ENCODE measurements at places on chromosomes 7 and 10. TPM values are rescaled to one million over a fixed set of nuclear protein-coding genes. Genes with fewer than 3 reads are reported as not detected.

DNA sequence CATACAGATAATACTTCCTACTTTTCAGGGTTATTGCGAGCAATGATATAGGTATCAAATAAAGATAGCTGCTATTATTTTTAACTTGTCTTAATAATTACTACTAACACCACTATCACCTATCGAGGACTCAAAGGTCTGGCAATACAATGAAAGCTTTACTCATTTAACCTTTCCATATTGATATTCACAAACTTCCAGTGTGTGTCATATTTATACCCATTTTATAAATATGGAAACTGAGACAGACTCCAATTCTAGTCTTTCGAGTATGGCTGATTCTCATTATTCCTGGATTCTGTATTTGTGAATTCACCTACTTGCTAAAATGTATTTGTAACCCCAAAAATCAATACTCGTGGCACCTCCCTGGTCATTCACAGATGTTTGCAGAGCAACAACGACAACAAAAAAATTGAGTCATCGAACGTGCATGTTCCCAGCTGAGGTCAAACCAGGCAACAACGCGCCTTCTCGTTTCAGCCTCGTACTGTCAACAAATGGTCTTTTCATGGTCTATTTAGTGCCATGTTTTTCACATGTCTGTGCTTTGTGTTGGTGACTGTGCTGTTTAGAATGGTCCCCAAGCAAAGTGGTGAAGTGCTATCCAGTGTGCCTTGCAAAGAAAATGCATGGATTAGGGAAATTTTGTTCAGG is 51.7 kb downstream of the SMURF1 start:
- H3K4me3 ChIP-seq: no peak overlapping the region
- DNase-seq: no peak
- no peaks in the 10 kb centered on the region for H3K27me3 ChIP-seq
- peaks cover 2% of the 10 kb centered on the region for H3K36me3 ChIP-seq
- no peak overlapping the region for H3K27ac ChIP-seq

- H3K4me1 ChIP-seq: peaks cover 17% of the 10 kb centered on the region
- H3K36me3 ChIP-seq: no peaks in the 10 kb centered on the region
- peak; percentile 71 for DNase-seq
- H3K27me3 ChIP-seq: no peaks in the 10 kb centered on the region
- H3K27ac ChIP-seq: no peak overlapping the region
These were observed 216.1 kb upstream of the ZMIZ1 start for GRCh38 chr10:78852466-78853240.

- DNase-seq: no peak
- no peaks in the 10 kb centered on the region for H3K27me3 ChIP-seq
- H3K27ac ChIP-seq: peak overlapping the region; percentile 34
- H3K4me1 ChIP-seq: peaks cover 27% of the 10 kb centered on the region
- no peak overlapping the region for H3K4me3 ChIP-seq
- H3K36me3 ChIP-seq: no peaks in the 10 kb centered on the region
These were observed 26.6 kb upstream of the ASCC1 start for GRCh38 chr10:72242675-72243074.

The PTPRN2 gene
- 4.7 TPM for total RNA-seq

GRCh38 chr7:47846138-47846836 is 102.0 kb downstream of the PKD1L1 start:
- no peaks in the 10 kb centered on the region for H3K27me3 ChIP-seq
- no peaks in the 10 kb centered on the region for H3K4me1 ChIP-seq
- H3K27ac ChIP-seq: no peak overlapping the region
- no peak overlapping the region for H3K4me3 ChIP-seq

- no peaks in the 10 kb centered on the region for H3K27me3 ChIP-seq
- no peaks in the 10 kb centered on the region for H3K36me3 ChIP-seq
- peaks cover 14% of the 10 kb centered on the region for H3K4me1 ChIP-seq
- no peak overlapping the region for H3K27ac ChIP-seq
- no peak for DNase-seq
These were observed 49.2 kb upstream of the MGMT start for GRCh38 chr10:129417870-129418269.

The CPN1 gene
- 0.66 TPM for total RNA-seq

The TMEM236 gene
- 0.04 TPM for total RNA-seq

DNA sequence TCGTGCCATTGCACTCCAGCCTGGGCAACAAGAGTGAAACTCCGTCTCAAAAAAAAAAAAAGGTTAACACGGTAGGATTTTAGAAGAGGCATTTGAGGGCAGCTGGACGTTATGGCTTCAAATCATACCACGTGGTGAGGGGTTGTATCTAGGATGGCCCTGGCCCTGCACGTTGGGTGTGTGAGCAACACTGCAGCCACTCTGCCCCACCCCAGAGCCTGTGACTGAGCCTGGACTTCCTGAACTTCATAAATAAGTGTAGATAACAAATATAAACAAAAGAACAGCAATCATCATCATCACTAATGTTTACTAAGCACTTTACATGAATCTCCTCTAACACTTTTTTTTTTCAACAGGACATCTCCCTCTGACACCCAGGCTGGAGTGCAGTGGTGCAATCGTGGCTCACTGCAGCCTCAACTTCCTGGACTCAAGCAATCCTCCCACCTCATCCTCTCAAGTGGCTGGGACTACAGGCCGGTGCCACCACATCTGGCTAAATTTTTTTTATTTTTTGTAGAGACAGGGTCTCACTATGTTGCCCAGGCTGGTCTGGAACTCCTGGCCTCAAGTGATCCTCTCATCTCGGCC is 169.5 kb upstream of the FRMD4A start:
- H3K27ac ChIP-seq: no peak overlapping the region
- no peaks in the 10 kb centered on the region for H3K36me3 ChIP-seq
- H3K4me1 ChIP-seq: peaks cover 14% of the 10 kb centered on the region

DNA sequence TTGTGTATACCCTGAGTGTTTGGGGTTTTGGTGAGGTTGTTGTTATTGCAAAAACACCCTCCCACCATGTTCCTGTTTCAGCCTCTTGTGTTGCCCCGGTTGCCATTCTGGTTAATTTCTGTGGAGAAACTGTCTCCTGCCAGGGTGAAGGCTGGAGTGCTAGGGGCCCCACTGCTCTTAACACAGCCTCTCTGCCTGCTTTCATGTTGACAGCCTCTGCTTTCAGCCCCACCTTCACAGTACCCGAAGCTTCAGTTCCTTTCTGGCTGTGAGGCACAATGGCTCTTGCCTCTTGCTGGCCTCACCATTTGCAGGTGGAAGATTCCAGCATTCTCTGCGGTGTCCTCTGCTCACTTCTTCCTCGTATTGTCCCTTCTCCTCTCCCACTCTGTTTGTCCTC is 19.2 kb downstream of the SLC18A2 start:
- H3K36me3 ChIP-seq: no peaks in the 10 kb centered on the region
- DNase-seq: no peak
- H3K27ac ChIP-seq: peak overlapping the region; percentile 28
- no peaks in the 10 kb centered on the region for H3K27me3 ChIP-seq
- peaks cover 24% of the 10 kb centered on the region for H3K4me1 ChIP-seq

The CLRN3 gene
- total RNA-seq: not detected

DNA sequence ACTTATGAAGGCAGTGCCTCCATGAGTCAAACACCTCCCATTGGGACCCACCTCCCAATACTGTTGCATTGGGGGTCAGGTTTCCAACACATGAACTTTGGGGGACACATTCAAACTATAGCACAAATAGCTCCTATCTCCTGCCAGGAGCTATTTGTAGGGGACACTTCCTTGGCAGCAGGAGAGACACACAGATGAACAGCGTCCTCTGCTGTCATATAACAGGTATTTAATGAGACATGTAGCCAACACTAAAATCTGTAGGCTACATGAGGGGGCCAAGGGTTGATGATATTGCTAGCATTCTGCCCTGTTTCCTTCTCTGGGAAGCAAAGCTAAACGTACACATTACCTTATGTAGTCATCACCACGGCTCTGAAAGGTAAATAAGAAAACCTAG is 2.6 kb upstream of the GPR26 start:
- peaks cover 2% of the 10 kb centered on the region for H3K36me3 ChIP-seq
- H3K4me3 ChIP-seq: no peak overlapping the region
- H3K27me3 ChIP-seq: peaks cover 48% of the 10 kb centered on the region
- DNase-seq: no peak

The POLR2J2 gene
- 5.9 TPM for total RNA-seq

DNA sequence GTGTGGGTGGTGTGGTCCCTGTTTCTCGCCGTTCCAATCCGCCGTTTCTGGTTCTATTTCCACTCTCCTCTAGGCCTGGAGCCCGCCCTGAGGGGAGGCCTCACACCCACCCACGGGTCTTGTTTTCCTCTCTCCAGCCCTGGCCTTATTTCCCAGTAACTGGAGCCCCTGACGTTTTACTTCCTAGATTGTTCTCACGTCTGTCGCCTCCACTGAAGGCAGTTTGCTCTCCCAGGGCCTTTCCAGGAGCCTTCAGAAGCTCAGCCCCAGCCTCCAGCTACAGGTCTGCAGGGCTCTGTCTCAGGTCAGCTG is 30.6 kb downstream of the CFAP46 start:
- H3K27ac ChIP-seq: no peak overlapping the region
- no peaks in the 10 kb centered on the region for H3K27me3 ChIP-seq
- H3K36me3 ChIP-seq: no peaks in the 10 kb centered on the region
- H3K4me1 ChIP-seq: peaks cover 5% of the 10 kb centered on the region
- no peak for DNase-seq
- H3K4me3 ChIP-seq: no peak overlapping the region

- no peaks in the 10 kb centered on the region for H3K4me1 ChIP-seq
- H3K27ac ChIP-seq: no peak overlapping the region
- no peak for DNase-seq
- no peaks in the 10 kb centered on the region for H3K36me3 ChIP-seq
These were observed 184.2 kb downstream of the FRMD4A start for GRCh38 chr10:14146501-14146900.

DNA sequence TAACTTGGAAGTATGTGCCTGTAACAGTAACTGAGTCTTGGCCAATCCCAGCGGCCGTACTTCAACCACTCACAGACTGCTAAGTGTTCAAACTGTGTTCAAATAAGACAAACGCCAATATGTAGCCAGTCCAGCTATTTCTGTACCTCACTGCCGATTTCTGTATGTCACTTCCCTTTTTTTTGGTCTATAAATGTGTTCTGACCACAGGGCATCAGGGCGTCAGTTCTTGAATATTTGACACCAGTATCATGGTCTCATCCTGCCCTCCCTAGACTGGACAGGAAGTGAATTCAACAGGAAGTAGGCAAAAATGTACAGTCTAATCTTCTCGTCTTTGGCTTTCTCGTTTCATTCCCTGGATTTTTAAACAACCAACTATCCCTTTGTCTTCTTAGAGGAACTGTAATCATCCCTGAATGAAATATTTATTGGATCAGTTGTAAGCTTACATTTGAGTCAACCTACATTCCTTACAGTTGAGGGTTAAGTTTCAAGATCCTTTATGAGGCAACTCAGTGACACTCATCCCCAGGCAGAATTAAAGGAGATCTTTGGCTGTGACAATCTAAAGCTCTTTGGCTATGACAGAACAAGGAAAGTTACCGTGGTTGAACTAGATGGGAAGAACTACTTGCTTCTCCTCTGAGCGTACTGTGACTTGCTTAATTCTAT is 232.7 kb downstream of the NSUN6 start:
- no peak for DNase-seq
- no peaks in the 10 kb centered on the region for H3K36me3 ChIP-seq
- H3K4me1 ChIP-seq: 0 out of 2 replicates have a peak, but pooled peaks cover 2% of the 10 kb centered on the region

DNA sequence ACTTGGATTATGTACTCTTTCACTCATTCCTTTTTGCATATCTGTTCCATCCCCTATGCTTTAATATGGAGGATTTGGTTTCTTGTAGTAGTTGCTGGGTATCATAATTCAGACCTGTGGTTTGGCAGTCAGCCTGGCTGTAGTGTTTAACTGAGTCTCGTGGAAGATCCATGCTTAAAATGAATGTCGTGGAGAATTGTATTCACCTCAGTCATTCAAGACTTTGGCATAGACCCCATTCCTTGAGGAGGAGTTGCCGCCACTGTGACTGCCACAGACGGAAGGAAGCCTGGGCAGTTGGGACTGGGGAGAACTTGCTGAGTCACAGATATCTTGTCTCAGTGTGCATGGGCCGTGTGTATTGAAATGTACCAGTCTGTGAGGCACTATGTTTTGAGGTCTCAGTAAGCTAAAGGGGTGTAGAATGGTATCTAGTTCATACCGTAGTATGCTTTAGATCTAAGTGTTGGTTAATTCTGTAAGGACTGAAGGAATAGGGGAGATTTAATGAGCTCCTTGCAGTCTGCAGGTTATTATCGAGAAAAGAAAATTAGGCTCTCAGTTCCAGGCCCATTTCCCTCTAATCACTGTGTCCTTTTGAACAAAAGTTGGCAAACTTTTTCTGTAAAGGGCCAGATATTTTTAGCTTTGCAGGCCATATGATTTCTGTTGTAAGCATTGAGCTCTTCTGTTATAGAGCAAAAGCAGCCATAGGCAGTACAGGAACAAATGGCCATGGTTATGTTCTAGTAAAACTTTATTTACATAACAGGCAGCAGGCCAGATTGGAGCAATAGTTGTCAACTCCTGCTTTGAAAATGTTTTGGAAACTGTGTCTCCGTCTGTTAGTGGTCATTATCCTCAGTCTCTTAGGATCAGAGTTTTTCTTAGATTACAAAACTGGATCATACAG is 76.8 kb downstream of the TPST1 start:
- DNase-seq: no peak
- no peaks in the 10 kb centered on the region for H3K27me3 ChIP-seq
- H3K36me3 ChIP-seq: peaks cover 2% of the 10 kb centered on the region
- peaks cover 13% of the 10 kb centered on the region for H3K4me1 ChIP-seq
- peak overlapping the region; percentile 77 for H3K27ac ChIP-seq

DNA sequence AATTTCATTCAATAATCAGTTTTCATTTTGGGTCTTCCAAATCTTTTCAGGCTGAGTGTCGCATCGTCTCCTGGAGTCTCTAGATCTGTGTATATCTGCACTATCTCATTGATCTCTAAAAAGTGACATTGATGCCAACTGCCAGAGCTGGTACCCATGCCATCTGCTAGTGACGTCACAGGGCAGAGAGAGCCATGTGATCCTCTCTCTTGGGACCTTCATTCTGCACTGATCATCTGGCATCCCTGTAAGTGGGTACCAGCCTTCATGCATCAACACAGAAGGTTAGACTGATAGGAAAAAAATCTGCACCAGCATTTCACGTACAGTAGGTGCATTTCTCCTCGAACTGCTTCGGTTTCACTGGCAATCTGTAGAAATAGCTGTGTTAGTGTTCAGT is at the start of gene NEUROD6:
NEUROD6 (minus strand) TSS at position 124 of the 400 bp plus-strand sequence. CDS start 1,458 bp downstream, outside the sequence.
- 0 out of 2 replicates have a peak, but pooled peaks cover 2% of the 10 kb centered on the region for H3K4me1 ChIP-seq
- H3K27ac ChIP-seq: no peak within 1 kb of the TSS
- H3K36me3 ChIP-seq: no peaks in the 10 kb centered on the region
- H3K27me3 ChIP-seq: peaks cover 31% of the 10 kb centered on the region

The MYPN gene
- total RNA-seq: 0.05 TPM

GRCh38 chr7:137885678-137886077 is 38.9 kb upstream of the DGKI start:
- H3K4me1 ChIP-seq: peaks cover 30% of the 10 kb centered on the region
- H3K27me3 ChIP-seq: no peaks in the 10 kb centered on the region
- H3K4me3 ChIP-seq: no peak overlapping the region
- H3K27ac ChIP-seq: peak overlapping the region; percentile 78
- no peak for DNase-seq

DNA sequence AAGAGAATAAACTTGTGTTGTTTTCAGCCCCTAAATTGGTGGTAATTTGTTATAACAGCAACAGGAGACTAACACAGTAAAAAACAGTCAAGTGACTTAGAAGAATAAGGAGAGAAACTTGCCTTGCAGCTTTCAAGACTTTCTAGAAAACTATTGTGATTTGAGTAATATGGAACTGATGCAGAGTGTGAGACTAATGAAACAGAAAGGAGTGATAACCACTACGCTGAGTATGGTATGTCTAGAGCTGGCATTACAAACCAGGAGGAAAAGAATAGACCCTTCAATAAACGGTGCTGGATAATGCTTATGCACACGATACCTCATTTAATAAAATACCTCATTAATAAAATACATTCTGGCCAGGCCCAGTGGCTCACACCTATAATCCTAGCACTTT is 99.9 kb downstream of the CREM start:
- no peaks in the 10 kb centered on the region for H3K27me3 ChIP-seq
- H3K4me3 ChIP-seq: no peak overlapping the region
- H3K36me3 ChIP-seq: no peaks in the 10 kb centered on the region
- no peak for DNase-seq
- H3K27ac ChIP-seq: no peak overlapping the region
- H3K4me1 ChIP-seq: peaks cover 8% of the 10 kb centered on the region

The PKD2L1 gene
- not detected for total RNA-seq

The NKX1-2 gene
- total RNA-seq: 57.7 TPM

Data from WTC11 (cell line).